ENCODE measurements at places on chromosomes 3 and 15.
A peak's percentile ranks its signal among the peaks of the same experiment; 100 is the strongest.

DNA sequence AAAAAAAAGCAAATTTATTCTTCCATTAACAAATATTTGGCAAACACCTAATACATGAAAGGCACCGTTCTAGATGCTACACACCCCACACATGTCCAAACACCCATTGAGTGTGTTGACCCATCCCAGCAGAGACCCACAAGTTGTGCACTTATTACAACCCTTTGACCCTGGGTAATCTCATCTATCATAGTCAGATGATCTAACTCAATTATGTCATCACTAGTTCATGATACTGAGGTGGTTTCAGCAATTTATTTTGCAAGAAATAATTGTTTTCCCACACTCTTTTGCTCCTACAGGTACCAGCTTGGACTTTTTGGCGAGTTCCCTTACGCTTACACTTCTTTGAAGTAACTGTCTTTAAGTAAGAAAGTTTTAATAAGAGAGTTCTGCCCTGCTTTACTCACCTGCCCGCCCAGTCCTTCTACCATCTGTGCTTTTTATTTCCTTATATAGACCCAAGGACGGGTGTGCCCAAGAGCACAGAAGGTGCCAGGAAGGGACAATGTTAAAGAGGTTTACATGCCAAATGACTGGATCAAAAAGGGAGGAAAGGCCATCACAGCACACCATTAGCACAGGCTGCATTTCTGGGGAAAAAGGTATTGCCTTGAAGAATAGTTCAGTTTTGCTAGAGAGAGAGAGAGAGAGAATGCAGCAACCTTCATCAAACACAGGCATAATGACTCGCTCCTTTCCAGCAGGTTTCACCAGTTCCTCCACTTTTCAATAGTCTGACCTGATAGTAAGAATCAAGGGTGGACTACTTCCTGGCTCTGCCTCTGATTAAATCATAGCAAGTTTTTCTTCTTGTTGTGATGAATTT, 54.5 kb upstream of the ATP11B start:
- DNase-seq, result no peak

DNA sequence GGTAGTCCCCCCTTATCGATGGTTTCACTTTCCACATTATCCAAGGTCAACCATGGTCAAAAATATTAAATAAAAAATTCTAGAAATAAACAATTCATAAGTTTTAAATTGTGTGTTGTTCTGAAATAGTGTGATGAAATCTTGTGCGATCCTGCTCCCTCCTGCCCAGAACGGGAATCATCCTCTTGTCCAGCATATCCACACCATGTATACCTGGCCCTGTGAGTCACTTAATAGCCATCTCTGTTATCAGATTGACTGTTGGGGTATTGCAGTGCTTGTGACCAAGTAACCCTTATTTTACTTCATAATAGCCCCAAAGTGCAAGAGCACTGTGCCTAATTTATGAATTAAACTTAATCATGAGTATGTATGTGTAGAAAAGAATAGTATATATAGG, 19.1 kb downstream of the FAM81A start:
- DNase-seq, result no peak

- DNase-seq, result no peak
Measured at GRCh38 chr15:85331655-85332285, 48.6 kb upstream of the AKAP13 start.

DNA sequence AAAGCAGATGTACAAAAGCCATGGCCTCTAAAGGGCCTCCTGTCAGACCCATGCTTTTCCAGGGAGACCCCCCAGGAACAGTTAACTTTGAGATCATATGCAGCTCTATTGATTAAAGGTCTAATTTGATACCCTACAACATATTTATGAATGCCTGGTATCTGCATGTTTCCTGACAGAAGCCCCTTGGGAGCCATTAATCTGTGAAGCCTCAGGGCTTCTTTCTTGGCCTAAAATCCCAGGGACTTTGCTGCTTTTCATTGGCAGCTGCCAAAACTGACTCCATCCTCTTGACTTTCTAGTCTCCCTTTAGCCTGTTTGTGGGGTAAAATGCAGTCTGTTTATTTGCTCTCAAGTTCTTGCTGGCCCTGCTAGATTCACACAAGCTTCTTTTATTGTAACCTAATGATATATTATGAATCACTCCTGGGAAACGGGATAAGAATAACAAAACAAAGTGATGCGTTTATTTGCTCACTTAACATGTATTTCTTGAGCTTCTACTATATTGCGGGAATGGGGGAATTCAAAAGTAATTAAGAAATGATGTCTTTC, 257.0 kb downstream of the LSAMP start:
- DNase-seq, result no peak

- no peak for DNase-seq
Measured at GRCh38 chr15:89657686-89658200, 2.5 kb upstream of the KIF7 start.

GRCh38 chr15:63896336-63897115, 62.8 kb upstream of the HERC1 start:
- peak; percentile 74 for DNase-seq
